ENCODE measurements at places on chromosomes 1 and 21. TPM values are rescaled to one million over a fixed set of nuclear protein-coding genes. Genes with fewer than 3 reads are reported as not detected.

LEMD1 gene
- 5.2 TPM for total RNA-seq

GPR61 gene
- total RNA-seq: under 0.01 TPM

ABCB10 gene
- total RNA-seq: 22.7 TPM

CACNA1S gene
- not detected for total RNA-seq

CHRNB2 gene
- total RNA-seq: 0.17 TPM

CELF3 gene
- not detected for total RNA-seq

ALG14 gene
- 10.0 TPM for total RNA-seq

CCDC27 gene
- total RNA-seq: not detected

MRPS14 gene
- 23.4 TPM for total RNA-seq

NTMT2 gene
- not detected for total RNA-seq

CYP2J2 gene
- 0.88 TPM for total RNA-seq

FASLG gene
- total RNA-seq: not detected

- no peak for DNase-seq
Observed at GRCh38 chr1:178500936-178501554, 4.3 kb upstream of the CLEC20A start.

GRCh38 chr1:27233667-27234048 lies 774 bp upstream of the WDTC1 start:
- DNase-seq: no peak

- DNase-seq: no peak
Observed at GRCh38 chr21:44326716-44327602, 12.2 kb downstream of the CFAP410 start.

GRCh38 chr1:65458730-65459396 lies 38.4 kb downstream of the LEPR start:
- peak; percentile 29 for DNase-seq

- no peak for DNase-seq
Observed at GRCh38 chr1:176049582-176049981, 157.5 kb downstream of the COP1 start.

DNA sequence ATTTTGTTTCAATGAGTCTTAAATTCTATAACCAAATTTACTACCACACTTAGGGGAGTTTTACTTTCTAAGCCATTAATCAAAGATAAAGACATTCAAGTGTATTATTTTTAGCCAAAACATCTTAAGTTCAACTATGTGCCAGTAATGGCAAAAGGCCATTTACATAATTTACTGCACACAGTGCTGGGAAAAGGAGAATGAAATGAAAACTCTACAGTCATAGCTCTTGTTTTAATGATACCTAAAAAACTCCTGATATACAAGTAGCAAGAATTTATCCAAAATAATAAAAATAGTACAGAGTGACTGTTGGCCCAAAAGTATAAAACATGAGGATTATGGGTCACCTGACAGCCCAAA lies 42.4 kb upstream of the C1orf198 start:
- no peak for DNase-seq

DNA sequence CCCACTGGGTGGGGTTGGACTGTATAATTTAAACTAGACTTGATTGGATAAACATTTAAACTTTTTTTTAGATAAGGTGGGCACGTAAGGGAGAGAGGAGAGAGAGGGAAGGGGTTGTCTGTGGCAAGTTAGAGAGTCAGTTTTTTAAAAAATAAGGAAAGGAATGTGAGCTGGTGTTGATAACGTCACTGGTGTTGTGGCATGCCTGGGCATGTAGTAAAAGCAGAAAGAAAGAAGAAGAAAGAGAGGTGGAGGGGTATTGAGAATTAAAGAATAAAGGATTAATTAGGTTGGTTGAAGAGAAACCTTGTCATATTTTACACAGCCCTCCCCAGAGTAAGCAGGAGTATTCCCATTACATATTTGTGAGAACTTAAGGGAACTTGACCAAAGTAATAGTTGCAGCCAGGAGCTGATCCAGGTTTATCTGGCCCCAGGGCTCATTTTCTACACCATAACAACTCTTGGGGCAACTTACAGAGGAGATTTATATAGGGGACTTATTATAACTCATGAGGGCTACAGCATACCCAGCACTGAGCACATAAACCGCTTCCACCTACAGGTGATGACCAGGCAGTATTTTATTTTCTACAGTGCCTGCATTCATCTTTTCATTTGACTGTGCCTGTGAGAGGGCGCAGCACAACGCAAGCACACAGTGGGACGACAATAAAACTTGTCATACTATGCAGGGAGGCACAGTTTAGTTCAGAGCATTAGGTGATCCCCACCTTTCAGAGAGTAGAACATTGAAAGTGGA lies 70.2 kb downstream of the CCDC30 start:
- DNase-seq: peak; percentile 33

GRCh38 chr1:21663951-21664805 lies 5.0 kb downstream of the RAP1GAP start:
- DNase-seq: no peak

DNA sequence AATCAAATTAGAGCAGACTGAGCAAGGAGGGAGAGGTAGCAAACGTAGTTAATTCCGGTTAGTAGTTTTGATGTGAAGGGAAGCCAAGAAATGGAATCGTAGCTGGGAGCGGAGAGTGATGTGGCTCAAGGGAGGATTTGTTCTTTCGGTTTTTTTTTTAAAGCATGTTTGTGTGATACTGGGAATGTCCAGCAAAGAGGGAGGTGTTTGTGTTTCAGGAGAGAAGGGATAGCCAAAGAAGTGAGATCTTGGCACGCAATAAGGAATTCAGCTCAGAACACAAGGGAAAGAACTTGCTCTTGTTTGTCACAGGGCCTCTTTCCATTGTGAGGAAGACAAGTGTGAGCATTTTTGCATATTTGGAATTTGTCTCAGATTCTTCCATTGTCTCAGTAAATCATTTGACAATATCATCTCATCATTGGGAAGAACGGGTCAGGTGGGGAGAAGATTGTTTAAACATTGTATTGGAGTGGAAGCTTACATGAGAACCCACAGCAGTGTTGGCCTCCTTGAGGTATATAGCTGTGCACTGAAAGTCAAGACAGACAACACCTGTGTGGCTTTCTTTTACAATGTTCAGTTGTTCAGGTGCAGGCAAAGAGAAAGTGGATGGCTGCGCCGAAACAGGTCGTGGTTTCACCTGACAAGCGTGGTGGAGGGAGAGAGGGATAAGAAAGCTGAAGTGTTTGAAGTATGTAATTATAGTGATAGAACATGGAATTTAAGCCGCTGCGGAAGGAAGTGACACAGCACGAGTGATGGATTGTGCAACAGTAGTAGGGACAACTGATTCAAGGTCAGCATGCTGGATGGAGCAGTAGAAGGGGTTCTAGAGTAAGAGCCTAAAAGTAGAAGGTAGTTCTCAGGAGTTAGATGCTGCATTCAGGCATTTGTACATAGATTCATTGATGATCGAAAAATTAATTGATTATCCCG lies 25.4 kb downstream of the FMN2 start:
- DNase-seq: no peak

GRCh38 chr1:207603777-207604176 lies 41.2 kb upstream of the CR1L start:
- DNase-seq: no peak

DNA sequence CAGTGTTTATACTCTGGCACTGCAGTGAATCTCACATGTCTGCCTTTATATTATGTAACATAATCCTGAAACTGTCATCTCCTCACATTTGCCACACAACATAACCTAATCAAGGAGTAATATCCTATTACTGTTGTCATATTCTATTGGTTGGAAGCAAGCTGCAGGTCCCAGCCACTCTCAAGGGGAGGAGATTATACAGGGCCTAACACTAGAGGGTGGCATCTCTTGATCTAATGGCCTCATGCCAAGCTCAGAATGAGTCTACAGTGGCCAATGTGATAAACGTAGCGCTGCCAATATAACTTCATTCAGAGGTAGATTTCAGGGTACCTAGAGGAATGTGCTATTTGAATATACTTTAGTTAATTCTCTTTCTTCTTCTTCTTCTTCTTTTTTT lies 166.8 kb downstream of the BACH1 start:
- DNase-seq: no peak

GRCh38 chr1:22471078-22471477 lies 19.4 kb downstream of the ZBTB40 start:
- no peak for DNase-seq

- DNase-seq: no peak
Observed at GRCh38 chr1:56298866-56299265, 280.5 kb downstream of the PLPP3 start.

GRCh38 chr1:109878531-109879104 lies 32.0 kb upstream of the CSF1 start:
- DNase-seq: no peak

GRCh38 chr1:98110674-98111073 lies 189.8 kb upstream of the DPYD start:
- DNase-seq: peak; percentile 44

GRCh38 chr1:65001231-65001792 lies 35.0 kb upstream of the JAK1 start:
- no peak for DNase-seq

DNA sequence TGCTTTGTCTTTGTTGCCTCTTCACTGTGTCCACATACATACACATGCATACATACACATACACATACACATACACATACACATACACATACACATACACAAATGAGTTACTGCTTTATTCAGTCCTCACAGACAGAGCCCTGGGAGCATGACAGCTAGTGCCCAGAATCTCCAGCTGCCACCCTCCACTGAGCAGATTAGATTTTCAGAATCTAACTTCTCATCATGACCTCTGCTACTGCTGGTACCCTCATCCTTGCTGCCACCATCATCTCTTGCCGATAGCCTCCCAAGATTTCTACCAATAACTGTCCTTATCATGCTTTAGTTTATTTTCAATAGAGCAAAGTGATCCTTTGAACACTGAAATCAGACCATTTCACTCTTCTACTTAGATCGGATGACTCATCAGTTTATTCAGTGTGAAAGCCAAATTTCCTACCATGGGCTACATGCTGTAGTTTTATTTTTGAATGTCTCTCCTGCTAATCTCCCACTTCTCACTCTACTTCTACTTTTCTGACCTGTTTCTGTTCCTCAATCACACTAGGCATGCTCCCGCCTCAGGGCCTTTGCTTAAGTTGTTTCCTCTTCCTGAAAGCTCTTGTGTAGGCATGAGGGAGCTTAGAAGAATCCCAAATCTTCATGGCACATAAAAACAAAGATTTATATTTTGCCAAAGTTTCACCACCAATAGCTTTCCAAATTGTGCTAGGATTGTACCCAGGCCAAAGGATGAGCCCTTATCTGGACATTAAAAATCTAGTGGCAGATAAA lies 43.0 kb downstream of the ATP6V1G3 start:
- peak; percentile 28 for DNase-seq

DNA sequence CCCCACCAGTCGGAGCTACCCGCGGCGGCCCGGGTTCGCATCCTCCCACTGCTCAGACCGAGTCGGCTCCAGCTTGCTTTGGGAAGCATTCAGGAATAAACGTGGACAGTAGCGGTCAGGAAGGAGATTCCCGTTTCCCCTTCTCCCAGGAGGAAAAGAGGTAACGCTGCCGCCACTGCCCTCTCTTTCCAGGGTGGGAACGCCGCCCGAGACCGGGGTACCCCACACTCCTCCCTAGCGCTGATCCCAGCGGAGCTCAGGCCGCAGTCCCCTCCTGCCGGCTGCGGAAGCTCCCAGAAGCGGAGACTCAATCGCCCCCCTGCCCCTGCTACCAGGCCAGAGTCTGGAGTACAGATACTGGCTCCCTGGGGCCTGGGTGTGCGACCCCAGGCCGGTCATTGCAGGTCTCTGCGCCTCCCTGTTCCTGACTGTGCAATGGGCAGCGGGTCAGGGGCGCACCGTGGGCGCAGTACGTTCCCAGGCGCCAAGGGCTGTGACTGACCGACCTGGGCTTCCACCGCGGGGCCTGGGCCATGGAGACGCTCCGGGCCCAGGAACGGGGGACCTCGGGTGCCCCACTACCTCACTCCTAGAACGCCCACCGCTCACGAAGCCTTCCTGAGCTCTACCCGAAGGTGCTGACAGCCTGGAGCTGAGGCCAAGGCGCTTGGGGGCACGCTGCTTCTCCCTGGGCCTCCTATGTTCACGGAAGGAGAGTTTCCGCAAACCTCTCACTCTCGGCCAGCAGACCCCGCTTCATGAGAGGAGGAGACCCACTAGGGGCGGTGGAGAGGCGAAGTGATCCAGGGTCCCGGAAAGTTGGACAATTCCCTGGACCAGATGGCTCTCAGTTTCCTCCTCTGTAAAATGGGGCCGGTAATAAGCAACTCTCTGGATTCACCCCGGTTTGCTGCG lies 7.8 kb downstream of the DMRTA2 start:
- no peak for DNase-seq

DNA sequence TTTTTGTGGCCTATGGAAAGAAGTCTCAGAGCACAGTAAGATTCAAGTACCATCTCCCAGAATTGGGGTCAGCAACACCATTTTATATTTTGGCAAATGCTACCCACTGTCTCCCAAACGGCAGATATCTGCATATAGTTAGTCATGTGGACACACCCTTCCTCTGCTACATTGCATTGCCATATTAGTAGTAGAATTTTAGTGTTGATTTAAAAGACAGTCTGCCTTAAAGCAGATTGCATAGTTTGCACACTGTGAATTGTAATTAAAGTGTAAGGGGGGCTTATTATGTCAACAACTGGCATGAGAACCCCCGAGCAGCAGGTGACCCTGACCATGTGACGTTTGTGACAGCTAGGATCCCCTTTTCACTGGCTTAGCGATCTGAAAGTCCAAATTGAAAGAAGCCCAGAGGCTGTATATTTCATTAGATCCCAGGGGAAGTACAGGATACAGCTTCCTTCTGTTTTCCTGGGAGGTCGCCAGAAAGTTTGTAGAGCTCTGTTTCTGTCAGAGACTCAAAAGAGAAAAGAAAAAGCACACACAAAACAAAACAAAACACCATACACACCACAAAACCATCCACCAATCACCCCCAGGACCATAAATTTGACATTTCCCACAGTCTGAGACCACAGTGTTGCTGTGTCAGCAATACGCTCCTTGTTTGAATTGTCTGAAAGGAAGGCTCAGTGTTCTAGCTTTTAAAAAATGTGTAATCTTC lies 172.4 kb downstream of the NFIA start:
- peak; percentile 38 for DNase-seq

DNA sequence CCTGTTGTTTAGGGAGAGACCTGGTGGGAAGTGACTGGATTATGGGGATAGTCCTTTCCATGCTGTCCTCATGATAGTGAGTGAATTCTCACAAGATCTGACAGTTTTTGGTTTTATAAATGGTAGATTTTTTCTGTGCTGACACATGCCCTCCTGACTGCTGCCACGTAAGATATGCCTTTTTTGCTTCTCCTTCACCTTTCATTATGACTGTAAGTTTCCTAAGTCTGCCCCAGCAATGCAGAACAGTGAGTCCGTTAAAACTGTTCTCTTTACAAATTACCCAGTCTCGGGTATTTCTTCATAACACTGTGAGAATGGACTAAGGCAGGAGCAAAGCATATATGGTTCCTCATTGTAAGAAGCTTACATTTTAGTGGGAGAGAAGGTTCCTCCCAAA lies 1727.2 kb downstream of the NCAM2 start:
- no peak for DNase-seq
